ENCODE measurements at places on chromosomes 4 and X.
A peak's percentile ranks its signal among the peaks of the same experiment; 100 is the strongest.

DNA sequence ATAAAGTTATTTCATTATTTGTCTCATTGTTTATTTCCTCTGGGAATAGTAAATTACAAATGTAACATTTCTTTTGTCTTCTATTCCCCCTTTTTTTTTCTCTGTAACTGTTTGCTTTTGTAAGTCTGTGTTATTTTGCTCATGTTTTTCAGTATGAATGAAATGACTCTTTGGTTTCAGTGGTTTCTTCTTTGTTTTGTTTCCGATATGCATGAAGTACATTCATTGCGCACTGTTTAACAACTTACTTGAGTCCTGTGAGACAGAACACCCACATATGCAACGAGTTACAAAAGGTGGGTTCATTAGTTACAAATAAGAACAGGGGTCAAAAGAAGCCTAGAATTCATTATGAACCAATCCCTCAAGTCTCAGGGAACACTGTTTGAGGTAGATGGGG lies 175.0 kb upstream of the UGT8 start:
- no peak for DNase-seq

DNA sequence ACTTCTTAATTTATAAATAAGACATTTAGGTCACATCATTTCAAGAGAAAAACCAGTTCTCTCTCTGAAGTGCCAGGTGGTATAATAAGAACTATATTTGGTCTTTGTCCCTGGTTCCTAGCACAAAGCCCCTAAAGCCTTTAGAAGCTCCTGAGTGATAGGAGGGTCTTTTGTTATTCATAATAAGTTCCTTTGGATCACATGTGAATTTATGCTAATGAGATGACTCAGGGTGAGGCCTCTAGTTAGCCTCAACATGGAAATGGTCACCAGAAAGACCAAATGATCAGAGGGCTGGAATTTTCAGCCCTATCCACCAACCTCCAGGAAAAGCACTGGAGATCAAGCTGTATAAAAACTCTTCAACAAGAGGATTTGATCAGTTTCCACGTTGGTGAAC lies 68.1 kb upstream of the BLTP1 start:
- no peak for DNase-seq

GRCh38 chrX:75596178-75596577 lies 73.3 kb upstream of the ZDHHC15 start:
- no peak for DNase-seq

- DNase-seq = no peak
Measured at GRCh38 chr4:83389756-83390505, 55.3 kb upstream of the HPSE start.

GRCh38 chr4:153747406-153747955 lies 12.3 kb downstream of the RNF175 start:
- DNase-seq = no peak

DNA sequence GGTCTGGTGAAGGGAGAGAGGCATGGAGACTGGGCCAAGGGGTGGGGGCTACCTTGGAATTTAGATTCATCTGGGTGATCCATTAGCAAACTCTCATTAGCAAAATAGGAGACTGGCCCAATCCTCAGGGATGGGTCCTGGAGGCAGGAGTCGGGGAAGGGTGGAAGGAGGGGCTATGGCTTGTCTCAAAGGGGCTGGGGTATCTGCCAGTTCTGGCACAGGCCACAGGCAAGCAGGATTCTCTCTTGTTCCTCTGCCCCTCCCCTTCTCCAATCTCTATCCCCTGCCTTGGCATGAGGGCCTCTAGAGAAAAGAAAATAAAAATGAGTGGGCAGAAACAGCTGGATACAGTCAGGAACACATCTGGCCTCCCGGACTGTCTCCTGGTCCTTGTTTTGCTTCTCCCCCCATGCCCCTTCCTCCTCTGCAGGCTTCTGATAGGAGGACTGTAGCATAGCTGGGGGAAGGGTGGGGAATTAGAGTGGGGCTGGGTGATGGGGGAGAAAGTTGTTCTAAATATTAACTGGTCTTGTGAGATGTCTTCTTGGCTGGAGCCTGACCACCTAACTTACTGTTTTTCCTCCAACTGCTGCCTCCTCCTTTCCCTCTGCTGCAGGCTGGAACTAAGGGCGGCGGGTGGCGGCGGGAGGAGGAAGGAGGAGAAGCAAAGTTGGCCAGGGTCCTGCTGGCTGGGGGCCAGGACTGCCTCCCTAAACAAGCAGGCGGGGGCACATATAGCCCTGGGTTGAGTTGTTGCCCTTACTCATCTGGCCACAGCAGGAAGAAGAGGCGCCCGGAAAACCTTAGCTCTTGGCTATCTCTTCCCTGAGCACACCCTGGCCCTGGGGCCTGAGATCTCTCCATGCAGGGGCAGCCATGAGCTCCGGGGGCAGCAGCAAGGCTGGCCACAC lies 53.3 kb upstream of the LAS1L start:
- no peak for DNase-seq

- DNase-seq = no peak
Measured at GRCh38 chr4:118973295-118973694, 84.6 kb downstream of the SYNPO2 start.

DNA sequence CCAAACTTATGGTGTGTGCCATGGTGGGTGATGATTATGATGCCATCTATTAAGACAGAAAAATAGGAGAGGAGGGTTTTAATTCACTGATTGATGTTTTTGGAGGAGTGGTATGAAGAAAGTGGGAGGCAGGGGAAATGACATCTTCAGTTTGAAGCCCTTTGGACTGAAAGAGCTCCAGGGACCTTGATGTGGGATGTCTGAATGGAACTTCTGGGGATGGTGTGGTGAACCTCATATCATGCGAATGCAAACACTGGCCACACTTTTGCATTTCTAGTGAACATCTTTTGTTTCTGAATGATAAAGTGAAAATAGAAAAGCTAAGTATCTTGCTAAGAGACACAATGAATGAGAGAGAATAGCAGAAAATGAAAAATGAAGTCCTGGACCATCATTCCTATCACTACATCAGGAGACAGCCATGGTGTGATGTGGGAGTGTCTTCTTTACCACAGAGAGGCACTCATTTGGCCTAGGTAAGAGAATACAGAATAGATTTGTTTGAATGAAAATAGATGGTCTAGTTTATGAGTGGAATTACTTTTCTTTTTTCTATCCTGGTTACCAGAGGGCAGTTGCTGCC lies 123.5 kb downstream of the ZNF827 start:
- DNase-seq = no peak

GRCh38 chr4:179530958-179531357 lies 2088.7 kb upstream of the AGA start:
- DNase-seq = no peak

DNA sequence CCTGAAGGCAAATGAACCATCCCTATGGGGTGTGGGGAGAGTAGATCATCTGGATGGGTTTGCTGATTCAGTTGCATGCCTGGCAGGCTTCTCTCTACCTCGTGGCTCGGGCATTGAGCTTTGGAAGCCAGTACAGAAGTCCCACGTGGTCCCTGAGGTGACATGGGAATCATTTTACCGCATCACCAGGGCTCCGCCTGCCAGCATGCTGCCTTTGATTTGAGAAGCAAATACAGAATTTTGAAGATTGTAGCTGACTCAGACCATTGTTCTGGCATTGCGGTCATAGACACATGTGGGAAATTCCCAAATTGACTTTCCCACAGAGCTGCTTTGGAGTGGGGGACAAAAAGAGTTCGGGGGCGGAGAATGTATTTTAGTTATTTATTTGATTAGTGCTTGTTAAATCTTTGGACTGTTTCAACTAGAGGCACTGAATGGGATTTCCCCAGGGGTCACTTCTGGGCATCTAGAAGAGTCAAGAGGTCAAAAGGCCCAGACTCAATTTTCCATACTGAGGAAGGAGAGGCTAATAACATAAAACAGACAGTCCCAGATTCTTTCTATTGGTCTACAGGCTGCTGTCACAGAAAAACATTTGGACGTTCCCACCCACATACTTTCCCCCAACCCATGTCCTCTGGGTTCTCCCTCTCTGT lies 79.3 kb downstream of the NHSL2 start:
- peak; percentile 32 for DNase-seq

- no peak for DNase-seq
Measured at GRCh38 chr4:88731381-88731780, 33.8 kb upstream of the NAP1L5 start.

DNA sequence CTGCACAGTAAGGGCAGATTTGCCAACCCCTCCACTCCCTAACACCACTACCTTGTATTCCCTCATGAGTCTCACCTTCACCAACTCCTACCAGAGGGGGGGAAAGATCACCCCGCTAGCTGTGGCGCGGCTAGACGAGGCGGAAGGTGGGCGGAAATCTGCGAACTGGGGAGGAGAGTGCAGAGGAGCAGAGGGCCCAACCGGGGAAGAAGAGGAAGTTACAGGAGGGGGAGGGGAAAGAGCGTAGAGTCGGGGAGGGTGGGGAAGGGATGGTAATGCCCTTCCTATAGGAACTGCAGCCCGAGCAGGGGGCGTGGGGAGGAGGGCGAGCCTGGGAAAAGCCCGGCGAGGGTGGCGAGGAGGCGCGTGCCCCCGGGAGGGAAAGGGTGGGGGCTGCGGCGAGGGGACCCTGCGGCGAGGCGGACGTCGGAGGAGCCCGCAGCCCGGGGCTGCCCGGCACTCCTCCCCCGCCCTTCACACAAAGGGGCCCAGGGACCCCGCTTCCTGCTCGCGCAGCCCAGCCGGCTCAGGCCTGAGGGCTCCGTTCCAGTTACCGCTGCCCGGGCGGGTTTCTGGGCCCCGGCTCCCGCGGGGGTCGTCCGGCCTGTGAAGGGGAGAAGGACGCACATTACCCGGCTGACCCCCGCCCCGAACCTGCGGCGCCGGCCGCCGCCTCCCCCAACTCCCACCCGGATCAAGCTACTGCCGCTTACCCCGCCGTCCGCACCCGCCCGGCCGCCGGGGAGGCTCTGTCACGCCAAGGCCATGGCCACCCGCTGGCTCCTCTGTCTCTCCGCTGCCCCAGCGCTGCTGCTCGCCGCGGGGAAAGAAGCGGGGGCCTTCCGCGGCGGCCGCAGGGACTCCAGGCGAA lies 1.8 kb downstream of the RAP2C start:
- DNase-seq = peak; percentile 87

DNA sequence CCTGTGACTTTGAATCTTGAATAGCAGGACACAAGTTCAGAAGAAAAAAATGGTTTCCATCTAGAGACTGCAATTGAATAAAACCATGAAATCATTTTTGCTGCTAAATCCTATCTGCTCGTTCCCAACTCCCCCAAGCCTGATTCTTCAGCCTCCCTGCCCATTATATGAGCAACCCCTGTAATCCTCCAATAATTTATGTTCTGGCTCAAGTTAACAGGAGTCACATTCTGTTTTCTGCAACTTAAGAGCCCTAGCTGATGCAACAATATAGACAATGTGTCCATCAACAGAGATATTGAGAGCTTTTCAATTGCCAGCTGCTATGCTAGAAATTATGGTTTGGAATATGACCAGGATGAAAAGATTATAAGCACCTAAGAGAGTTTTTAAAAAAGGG lies 84.1 kb downstream of the LDB2 start:
- no peak for DNase-seq

DNA sequence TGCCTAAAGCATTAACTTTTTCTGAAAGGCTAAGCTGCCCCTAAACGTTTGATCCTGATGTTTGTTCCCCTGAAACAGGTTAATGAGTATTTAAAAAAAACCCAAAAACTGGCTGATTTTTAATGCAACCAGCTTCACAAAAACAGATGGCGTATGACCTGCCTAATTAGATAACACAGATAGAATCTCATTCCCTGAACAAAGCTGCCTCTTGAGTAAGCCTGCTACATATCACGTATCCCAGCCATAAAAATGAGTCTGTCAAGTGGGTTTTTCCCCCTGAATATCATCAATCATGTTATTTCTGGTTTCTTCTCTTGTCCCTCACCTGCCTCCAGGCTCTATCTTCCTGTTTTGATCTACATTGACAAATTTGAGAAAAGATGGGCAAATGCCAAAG lies 154.2 kb upstream of the FAM9B start:
- DNase-seq = no peak

- DNase-seq = no peak
Measured at GRCh38 chr4:175143116-175143515, 225.0 kb downstream of the ADAM29 start.

GRCh38 chr4:102551958-102552565 lies 50.9 kb downstream of the NFKB1 start:
- DNase-seq = no peak

GRCh38 chr4:152304220-152304619 lies 231.7 kb downstream of the FBXW7 start:
- no peak for DNase-seq

DNA sequence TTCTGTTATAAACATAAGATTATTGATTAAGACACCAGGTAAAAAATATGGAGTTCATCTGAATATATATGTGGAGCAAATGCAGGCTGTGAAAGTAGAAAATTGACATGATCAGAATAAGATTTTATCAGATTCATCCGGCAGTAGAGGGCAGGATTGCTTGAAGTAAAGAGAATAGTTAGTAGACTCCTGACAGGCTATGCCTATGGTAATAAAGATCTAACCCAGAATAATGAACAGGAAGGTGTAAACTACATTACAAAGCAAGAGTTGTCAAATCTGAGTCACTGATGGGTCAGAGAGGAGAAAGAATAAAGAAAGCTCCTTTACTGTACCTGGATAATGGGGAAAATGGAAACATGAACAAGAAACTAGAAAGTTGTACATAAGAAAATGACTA lies 20.8 kb upstream of the TMEM184C start:
- no peak for DNase-seq

DNA sequence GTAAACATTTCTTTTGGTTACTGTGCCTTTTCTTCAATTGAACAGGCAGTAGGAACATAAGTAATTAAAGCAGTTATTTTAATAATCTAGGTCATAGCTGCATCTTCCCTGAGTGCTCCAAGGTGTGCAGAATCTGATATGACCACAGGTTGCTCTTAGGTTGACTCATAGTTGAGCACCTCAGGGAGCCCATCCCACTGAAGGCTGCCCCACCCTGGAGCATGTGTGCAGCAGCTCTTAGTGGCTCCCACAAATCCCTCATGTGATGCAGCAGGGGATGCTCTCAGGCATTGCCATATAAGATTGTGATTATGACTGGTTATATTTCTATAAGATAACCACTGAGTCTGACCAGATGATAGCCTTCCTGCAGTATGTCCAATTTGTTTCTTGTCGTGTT lies 72.3 kb downstream of the ZNF518B start:
- DNase-seq = no peak

DNA sequence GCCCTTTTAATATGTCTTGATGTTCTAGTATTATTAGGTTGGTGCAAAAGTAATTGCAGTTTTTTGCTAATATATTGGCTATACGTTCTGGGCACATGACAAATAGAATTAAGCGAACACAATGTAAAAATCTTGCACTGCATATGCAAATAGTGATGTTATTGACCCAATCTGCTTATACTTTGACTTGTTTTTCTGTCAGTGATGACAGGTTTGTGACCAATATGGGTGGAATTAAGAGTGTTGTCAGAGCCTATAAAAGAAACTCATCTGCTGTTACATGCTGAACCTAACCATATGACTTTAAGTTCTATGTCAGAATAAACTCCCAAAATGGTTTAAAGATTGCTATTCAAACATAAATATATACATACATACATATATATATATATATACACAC lies 30.7 kb upstream of the HPGD start:
- DNase-seq = no peak
